ENCODE measurements at places on chromosomes 7 and 10.

DNA sequence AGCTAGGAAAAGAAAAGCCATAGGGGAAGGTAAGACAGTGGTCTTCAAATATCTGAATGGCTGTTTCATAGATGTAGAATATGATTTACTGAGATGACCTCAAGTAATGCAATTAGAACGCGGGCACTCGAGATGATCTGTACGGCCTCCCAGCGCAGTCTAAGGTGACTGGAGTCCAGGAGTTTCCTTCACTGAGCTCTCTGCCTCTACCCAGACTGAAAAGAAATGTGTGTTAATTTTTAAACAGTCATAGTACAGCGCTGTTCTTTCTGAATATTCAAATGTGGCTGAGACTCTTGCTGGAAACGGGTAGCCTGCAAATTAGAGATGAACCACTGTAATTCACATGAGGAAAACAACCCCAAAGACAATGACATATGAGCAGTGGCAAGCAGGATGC is 562.4 kb upstream of the AUTS2 start:
- no peak for DNase-seq

- DNase-seq = no peak
These were observed 188.3 kb downstream of the DGKB start for GRCh38 chr7:14714161-14714728.

DNA sequence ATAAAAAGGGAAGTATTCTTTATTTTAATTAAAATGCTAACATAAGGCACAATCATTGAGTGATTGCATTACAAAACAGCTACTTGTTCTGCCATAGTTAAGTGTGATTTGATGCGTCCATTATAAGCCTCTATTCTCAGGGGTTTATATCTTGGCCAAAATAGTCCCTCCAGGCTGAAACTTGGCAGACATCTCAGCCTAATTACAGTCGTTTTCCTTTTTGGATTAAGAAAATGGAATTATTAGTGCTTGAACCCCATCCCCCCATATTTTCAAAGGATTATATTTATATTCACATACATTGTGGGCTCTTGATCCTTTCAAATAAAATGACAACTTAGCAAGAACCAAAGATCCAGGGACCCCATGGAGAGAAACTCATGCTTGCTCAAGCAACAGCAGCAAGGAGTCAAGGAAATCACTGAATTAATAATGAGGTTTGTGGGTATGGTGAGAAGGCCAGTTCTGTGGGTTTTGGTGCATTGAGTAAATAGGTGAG is 66.7 kb upstream of the NEUROD6 start:
- no peak for DNase-seq

DNA sequence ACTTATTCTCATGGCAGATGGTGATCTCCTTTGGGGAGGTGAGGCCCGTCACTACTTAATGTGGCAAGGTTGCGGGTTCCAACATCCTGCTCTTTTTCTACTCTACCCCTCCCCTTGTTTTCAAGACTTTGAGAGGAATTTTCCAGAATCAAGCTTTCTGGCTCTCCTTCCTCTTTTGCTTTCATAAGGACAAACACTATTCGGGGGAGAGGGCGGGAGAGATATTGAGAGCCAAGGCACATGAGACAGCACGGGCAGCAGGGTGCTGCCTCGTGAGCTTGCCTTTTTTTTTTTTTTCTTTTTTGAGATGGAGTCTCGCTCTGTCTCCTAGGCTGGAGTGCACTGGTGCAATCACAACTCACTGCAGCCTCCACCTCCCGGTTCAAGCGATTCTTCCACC is 6.9 kb upstream of the PFKFB3 start:
- no peak for DNase-seq

GRCh38 chr7:19407270-19407669 is 262.0 kb upstream of the FERD3L start:
- DNase-seq = no peak

GRCh38 chr10:16867556-16867955 is 50.3 kb upstream of the RSU1 start:
- DNase-seq = no peak

DNA sequence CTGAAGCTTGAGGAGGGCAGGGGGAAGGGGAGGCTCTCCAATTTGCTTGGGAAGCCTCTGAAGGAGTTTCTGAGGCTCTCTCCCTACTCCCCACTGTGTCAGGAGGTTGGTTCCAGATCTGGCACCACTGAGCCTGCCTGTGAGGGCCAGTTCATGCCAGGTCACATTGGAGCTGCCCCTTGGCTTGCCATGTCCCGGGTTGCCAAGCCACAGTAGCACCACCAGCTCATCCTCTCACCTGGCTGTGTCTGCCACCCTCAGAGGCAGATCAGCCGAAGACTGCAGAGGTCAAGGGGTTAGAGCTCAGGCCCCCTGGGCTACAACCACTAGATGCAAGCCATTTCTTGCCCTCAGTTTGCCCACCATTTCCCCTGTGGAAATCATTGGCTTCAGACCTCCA is 3.1 kb downstream of the C10orf71 start:
- no peak for DNase-seq

- DNase-seq = no peak
These were observed 55.7 kb upstream of the AMPH start for GRCh38 chr7:38686888-38687287.

DNA sequence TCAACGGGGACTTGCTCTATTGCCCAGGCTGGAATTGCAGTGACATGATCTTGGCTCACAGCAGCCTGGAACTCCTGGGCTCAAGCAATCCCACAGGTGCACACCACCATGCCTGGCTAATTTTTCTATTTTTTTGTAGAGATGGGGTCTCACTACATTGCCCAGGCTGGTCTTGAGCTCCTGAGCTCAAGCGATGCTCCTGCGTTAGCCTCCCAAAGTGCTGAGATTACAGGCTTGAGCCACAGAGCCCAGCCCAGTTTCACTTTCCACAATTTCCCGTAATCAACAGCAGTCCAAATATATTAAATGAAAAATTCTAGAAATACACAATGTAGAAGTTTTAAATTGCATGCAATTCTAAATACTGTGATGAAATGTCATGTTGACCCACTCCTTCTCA is 24.0 kb downstream of the SEPTIN14 start:
- DNase-seq = no peak

- no peak for DNase-seq
These were observed 16.0 kb upstream of the VOPP1 start for GRCh38 chr7:55588379-55588699.

- no peak for DNase-seq
These were observed 47.5 kb downstream of the ACSM6 start for GRCh38 chr10:95241533-95241932.

DNA sequence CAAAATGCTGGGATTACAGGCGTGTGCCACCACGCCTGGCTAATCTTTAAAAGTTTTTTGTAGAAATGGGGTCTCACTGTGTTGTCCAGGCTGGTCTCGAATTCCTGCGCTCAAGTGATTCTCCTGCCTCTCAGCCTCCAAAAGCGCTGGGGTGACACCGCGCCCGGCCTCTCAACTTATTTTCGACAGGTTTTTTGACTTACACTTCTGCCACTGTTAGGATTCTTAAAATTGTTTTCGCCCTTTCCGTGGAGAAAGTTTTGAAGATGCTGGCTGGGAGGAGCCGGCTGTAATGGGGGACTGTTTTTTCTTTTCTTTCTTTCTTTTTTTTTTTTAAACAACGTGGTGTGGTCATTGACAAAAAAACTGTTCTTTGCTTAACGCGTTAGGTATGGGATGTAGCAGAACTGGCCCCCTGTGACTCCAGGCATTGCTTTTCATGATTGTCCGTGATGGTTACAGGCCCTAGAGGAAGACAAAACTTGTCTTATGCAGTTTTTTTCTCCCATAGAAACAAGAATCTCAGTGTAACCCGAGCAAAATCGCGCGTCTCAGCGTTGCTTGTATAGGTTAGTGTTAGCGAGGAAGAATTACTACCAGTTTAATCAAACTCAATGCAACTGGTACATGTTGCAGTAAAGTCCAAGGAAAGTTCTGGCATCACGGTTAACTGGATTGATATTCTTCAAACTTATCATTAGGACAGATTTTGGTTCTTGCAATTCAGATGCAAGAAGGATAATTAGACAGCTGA is 72.2 kb downstream of the DAGLB start:
- no peak for DNase-seq
